GF-D8 (cell line): ENCODE measurements at places on chromosomes 16 and 17.

DNA sequence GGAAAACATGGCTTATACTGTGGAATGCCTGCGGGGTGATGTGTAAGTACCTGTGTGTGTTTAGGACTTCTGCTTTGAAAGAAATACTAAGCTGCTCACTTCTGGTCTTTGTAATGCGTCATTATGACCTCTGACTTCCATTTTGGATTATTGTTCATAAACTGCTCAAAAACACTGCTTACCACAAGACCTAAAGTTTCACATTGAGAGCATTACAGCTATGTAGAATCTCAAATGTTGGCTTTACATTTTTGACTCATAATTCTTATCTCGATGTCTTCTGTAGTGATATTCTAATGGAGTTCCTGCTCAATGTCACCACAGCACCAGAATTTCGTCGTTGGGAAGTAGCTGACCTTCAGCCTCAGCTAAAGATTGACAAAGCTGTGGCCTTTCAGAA is 9.3 kb downstream of the UQCRC2 start:
- DNase-seq, result no peak

- no peak for DNase-seq
Observed at GRCh38 chr16:86496262-86496928, 13.9 kb upstream of the FOXF1 start.

- no peak for DNase-seq
Observed at GRCh38 chr16:15493466-15494180, 59.2 kb downstream of the BMERB1 start.

DNA sequence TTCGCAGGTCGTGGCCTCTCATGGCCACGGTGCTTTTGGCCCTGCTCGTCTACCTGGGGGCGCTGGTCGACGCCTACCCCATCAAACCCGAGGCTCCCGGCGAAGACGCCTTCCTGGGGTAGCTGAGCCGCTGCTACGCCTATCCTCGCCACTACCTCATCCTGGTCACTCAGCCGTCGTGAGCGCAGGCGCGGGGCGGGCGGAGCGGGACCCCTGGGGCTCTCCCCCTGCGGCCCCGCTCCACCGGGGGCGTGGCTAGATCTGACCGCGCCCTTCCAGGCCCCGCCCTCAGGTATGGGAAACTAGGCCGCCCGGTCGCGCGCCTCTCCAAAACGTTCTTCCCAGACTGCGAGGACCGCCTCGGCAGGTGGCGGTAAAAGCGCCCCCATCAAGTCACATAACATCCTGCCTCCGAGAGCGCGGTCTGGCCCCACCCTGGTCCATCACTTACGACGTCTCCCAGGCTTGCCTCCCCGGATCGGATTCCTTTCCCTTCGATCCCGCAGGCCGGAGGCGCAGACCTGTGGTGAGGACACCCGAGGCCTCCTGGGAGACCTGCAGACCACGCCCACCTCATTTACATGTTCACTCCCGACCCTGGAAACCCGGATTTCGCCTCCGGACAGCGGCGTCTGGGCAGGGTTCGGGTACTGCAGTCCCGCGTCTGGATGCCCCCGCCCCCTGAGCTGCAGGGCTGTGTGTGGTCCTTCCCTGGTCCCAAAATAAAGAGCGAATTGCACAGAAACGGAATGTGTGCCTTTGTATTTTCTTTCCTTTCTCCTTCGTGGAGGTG is 91.5 kb upstream of the TMEM97 start:
- DNase-seq, result no peak

- DNase-seq, result no peak
Observed at GRCh38 chr16:78648517-78648916, 549.1 kb downstream of the WWOX start.

DNA sequence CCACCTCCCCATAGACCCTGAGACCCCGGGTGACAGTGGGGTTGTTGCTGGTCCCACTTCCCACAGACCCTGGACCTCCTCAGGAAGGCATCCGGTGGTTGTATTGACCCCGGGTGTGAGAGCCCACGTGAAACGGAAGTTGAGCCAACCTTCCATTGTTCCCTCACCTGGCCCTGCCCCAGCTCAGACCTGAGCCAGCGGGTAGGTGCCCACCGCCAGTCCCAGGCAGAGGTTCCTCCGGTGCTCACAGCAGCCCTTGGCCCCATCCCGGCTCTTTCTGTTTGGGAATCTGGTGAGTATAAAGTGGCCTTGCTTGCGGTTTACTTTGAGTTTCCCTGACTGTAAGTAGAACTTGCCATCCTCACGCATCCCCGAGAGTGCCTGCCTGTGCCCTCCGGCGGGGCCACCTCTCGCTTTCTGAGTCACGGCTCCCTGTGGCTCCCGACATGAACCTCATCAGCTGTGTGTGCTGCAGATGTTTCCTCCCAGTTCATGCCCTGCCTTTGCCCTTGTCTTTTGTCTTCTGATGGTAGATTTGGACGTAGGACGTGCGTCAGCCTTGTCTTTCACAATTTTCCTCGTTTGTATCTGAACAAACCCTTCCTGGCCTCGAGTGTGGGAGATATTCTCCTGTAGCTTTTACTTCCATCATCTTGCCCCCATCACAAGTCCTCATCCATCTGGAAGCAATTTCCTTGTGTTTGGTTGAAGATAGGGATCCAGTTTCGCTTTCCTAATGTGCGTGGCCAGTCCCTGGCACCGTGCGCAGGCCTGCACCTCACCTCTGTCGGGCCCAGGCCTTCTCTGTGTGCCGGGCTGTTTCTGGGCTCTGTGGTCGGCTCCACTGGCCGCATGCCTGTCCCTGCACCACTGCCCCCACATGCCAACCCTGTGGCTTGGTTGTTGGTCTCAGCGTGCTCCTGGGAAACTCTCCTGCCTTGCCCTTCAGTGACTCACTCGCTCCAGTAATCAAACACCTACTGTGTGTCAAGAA is 76.0 kb downstream of the METRNL start:
- DNase-seq, result no peak

DNA sequence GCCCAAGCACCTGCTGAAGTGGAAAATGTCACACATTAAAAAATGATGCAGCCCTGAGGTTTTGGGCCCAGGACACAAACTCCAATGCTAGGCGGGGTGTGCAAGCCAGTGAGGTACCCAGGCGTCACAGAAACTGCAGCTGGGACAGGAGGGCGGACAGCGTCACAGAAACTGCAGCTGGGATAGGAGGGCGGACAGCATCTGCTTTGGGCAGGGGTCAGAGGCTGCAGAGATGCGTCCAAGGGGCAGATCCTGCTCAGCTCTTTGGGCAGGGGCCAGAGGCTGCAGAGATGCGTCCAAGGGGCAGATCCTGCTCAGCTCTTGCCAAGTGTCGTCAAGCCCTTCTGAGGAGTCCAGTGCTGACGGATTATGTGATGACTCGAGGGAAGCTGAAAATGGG is 43.9 kb upstream of the RCVRN start:
- no peak for DNase-seq
